ENCODE measurements at places on chromosomes 6 and 20.

- no peak for DNase-seq
Measured at GRCh38 chr6:143405373-143406154, 44.9 kb downstream of the ADAT2 start.

DNA sequence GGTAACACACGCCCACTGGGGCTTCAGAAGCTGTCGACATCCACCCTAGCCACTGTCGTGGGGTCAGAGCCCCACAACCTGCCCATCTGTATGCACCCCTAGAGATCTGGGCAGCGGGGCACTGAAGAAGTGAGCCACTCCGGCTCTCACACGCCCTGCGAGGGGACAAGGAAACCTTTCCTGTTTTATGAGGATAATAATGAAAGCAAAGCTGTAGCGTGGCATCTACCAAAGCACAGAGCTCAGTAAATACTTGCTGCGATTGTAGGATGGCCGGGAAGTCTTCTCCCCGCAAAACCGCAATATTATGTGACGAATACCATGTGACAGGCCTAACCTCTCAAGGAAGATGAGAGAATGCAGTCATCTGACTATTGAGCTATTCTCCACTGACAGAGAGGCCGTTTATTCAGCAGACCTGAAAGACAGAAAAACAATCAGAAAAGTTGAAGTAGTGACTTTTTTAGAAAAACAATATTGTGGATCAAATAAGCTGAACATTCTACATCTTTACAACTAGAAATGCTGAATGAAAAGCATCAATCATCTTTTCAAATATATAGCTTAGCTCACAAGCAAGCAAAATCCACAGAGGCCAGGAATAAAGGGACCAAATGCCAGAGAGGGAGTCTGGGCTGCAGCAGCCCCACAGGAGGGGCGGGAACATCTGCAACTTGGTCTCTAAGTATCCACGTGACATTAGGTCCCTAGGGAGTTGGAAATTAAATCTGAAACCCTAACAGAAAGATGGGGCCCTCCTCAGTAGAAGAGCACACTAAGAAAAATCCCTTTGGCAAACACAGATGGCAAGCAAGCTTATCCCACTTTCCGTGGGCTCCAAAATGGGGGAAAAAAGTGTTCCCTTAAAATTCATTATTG, 207.8 kb downstream of the TTLL2 start:
- no peak for DNase-seq

DNA sequence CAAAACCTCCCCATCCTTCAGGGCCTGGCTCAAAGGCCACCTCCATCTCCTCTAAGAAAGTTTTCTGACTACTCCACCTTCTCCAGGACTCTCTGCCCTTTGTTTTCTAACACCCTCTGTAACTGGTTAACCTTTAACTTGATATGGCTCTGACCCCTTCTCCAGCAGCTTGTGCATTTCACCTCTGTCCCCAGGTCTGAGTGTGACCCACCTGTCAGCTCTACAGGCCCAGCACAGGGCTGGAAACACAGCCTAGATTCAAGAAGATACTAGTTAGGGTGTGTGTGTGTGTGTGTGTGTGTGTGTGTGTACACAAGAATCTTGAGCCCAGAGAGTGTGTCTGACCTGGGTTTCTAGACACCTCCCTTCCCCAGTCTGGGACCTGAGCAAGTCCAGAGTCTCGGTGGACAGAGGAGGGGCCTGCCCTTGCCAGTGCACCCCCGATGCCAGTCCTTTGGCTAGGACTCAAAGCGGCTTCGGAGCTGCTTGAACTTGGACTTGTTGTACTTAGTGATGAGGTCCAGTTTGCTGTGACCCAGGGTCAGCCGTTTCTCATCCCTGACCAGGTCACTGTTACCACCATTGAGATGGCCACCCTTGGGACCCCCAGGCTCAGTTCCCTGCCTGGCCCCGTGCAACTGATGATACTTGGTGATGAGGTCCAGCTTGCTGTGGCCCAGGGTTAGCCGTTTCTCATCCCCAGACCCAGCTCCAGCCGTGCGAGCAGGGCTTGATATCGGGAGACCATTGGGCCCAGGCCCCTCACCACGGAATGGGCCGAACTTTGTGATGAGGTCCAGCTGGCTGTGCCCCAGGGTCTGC, 1.7 kb upstream of the EIF6 start:
- DNase-seq: no peak

GRCh38 chr20:15917283-15917682, 656.0 kb downstream of the KIF16B start:
- no peak for DNase-seq

GRCh38 chr6:67811239-67812037, 823.6 kb upstream of the ADGRB3 start:
- no peak for DNase-seq

- no peak for DNase-seq
Measured at GRCh38 chr20:64030371-64031134, 5.4 kb upstream of the C20orf204 start.

- no peak for DNase-seq
Measured at GRCh38 chr20:37807471-37808232, 95.3 kb upstream of the VSTM2L start.

- DNase-seq: no peak
Measured at GRCh38 chr6:139152088-139152891, 17.4 kb downstream of the HECA start.
